ENCODE measurements at places on chromosomes 5 and 9. TPM values are rescaled to one million over a fixed set of nuclear protein-coding genes. Genes with fewer than 3 reads are reported as not detected.

CCDC112 gene
- 5.9 TPM for total RNA-seq

POLE3 gene
- 53.8 TPM for total RNA-seq

LCN9 gene
- not detected for total RNA-seq

NR5A1 gene
- not detected for total RNA-seq

GRIN1 gene
- total RNA-seq = not detected

AIF1L gene
- not detected for total RNA-seq

SLC1A1 gene
- total RNA-seq = not detected

ST6GALNAC6 gene
- 123 TPM for total RNA-seq

DIRAS2 gene
- total RNA-seq = not detected

MED7 gene
- total RNA-seq = 14.9 TPM

CFAP90 gene
- total RNA-seq = not detected

ACSL6 gene
- 42.9 TPM for total RNA-seq
